Left renal pelvis (tissue), 4 donors: ENCODE measurements at places on chromosomes 11 and 22. TPM values are rescaled to one million over a fixed set of nuclear protein-coding genes. Genes with fewer than 3 reads are reported as not detected.

DNA sequence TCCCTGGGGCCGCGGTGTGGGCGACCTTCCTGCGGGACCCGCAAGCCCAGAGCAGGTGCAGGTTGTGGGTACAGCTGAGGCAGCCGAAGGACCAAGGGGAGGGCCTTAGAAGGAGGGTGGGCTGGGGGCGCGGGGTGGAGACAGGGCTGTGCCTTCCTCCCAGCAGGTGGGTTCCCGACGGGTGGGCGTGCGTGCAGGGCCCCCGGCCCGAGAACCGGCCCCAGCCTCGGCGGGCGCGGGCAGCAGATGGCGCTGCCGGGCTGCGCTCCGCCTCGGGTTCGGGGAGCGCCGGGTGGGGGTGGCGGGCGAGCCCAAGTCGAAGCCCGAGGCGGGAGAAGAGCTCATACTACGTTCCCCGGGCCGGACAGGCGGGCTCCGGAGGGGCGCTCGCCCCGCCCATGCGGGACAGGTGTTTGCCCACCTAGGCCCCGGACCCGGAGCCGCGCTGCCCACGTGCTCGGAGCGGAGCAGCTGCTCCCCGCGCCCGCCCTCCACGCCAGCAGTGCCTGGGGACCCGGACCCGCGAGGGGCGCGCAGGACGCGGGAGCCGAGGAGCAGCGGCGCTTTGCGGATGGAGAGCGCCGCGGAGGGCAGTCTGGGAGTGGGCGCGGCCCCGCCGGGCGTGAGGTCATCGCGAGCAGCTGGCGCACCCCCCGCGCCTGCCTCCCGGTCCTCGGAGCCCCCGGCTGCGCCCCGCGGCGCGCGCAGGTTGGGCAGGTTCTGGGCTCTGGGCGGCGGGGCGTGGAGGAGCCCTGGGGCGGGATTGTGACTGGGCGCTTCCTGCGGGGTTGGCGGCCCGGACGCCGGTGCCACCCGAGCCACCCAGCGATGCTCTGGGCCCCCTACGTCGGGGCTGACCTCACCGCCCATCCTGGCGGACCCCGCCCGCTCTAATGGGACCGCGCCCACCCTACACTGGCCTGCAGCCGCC, 25.3 kb downstream of the DUSP8 start:
- no peak for DNase-seq

- DNase-seq = no peak
Observed at GRCh38 chr11:74318241-74318932, 6.9 kb upstream of the P4HA3 start.

- no peak for DNase-seq
Observed at GRCh38 chr11:100190395-100190794, 496.7 kb upstream of the ARHGAP42 start.

- DNase-seq = no peak
Observed at GRCh38 chr11:104765401-104766095, 132.7 kb downstream of the CASP12 start.

- DNase-seq = no peak
Observed at GRCh38 chr22:46212195-46212594, 37.9 kb downstream of the CDPF1 start.

- no peak for DNase-seq
Observed at GRCh38 chr11:19220903-19221724, 19.3 kb upstream of the CSRP3 start.

DNA sequence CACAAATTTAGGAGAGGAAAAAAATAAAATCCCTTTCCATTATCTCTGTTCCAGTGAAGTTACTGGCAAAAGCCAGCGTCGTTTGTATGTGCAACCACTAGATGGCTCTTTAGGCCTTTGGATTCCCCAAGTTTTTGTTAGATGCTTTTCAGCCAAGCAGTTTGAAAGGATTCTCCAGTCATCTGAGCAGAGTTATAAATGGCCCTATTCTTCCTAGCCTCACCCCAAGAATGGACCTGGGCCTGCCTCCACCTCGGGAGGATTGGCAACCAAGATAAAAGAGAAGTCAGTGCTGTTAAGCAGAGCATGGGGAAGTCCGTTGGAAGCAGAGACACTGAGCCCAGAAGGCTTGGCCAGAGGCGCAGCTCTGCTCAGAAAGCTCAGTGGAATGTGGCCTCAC, 15.4 kb downstream of the FAM181B start:
- no peak for DNase-seq

GRCh38 chr11:2378527-2379210, 1.6 kb downstream of the CD81 start:
- no peak for DNase-seq

DNA sequence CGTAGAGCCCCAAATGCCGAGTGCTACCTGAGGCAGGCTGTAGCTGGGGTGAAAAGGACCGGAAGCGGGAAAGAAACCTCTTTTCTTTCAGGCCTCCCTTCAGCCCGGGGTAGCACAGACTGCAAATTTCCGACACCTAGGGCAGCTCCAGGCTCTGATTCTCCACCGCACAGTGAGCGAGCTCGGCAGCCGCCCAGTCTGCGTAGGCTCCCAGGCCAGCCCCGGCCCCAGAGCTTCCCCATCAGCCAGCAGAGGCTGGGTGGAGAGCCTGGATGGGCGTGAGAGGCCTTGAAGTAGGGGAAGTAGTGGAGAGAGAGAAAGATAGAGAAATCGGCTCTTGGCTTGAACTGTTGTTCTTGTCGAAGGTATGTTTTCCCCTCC, 9.3 kb upstream of the PAX6 start:
- no peak for DNase-seq

Gene LARGE1
- 27.1 TPM for polyA plus RNA-seq

DNA sequence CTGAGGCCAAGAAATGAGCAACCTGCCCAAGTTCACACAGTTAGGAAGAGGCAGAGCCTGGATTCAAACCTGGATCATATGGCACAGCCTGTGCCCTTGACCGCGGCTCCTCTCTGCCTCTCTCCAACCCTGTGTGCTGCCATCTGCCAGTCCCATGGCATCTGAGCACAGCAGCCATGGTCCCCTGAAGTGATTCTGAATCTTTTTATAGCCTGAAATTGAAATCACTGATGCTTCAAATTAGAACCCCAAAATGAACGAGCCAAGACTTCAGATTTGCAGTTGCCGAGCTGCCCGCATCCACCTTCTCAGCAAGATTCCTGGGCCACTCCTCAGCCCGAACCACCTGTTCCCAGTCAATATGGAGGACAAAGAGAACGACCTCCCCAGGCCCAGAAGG, 252.7 kb downstream of the CTTN start:
- no peak for DNase-seq
